NCI-H1105 (cell line): ENCODE measurements at places on chromosomes 5 and 9.

DNA sequence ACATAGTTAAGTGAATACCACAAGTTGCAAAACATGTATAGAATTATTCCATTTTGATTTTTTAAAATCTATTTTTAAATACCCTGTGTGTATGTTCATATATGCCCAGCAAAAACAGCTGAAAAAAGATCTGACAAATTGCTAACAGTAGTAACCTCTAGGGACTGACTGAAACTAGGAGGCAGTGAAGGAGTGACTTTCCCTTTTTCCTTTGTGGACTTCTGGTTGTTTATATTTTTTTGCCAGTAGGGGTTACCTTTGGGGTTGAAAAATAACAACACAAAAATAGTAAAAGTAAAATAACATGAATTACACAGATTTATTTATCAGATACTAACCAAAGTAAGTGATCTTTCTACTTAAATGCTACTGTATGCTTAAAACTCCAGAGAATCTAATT lies 2.9 kb downstream of the MEGF9 start:
- no peak for DNase-seq

DNA sequence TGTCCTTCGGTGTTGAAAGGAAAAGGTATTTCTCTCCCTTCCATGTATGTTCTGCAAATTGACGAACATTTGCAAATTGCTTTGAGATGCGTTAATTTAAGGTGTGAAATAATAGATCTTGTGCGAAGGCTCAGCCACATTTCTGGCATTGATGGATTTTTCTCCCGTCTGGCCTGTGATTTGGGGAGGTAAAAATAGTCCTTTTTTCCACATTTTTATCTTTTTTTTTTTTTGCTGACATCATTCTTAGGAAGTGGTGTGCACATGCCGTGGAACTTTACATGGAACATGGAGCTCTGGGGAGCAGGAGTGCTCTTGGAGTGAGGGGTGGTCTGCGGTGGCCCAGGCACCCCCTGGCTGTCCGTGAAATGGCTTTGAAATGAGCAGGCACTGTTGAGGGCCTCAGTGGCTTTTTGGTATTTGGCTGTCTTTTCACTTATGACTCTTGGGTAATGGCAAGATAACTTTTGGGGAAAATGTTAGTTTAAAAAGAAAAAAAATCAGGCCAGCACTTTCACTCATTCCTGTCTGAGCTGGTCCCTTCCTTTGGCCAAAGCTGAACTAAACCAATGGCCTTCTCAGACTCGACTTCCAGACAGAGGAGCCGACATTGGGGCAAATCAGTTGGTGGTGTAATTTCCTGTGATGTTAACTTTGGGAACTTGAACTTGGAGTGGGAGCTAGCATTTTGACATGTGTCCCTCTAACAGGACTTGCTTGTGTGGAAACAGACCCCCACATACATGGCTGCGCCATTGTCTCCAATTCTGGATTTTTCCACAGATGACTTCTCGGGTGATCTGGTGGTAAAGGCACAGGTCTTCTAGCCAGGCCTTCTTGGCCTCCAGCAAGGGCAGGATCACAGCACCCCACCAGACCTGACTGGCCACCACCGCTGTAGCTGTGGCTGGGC lies 4.2 kb downstream of the NEK6 start:
- no peak for DNase-seq

- no peak for DNase-seq
Measured at GRCh38 chr9:36319806-36320205, 61.6 kb upstream of the GNE start.

DNA sequence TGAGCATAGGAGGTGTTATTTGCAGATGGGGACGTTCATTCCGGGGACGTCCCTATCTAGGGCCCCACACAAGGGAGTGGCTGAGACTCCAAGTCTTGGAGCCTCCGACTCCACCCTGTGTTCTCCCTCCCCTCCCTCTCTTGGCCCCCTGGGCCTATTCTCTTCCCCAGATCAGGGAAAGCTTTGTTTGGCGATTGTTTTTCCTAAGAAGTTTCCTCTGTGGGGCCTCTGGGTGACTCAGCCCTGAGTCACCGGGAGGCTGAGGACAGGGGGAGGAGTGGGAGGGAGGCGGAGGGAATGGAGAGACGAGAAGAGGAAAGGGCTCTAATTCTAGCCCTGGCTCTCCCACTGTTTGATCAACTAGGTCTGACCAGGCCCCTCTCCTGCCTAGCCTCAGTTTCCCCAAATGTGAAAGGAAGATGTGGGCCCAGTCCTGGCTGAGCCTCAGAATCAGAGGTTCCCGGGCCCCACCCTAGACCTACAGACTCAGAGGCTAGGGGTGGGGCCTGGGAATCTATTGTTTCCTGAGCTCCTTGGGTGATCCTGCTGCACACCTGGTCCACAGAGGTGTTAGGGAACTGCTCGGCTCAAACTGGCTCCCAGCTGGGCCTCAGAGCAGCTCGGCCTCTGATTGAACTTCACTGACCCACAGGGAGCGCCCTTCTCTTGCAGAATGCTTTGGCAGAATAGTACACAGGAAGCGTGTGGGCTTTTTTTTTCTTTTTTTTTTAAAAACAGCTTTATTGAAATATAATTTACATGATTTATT lies 19.2 kb downstream of the GSN start:
- DNase-seq, result no peak

DNA sequence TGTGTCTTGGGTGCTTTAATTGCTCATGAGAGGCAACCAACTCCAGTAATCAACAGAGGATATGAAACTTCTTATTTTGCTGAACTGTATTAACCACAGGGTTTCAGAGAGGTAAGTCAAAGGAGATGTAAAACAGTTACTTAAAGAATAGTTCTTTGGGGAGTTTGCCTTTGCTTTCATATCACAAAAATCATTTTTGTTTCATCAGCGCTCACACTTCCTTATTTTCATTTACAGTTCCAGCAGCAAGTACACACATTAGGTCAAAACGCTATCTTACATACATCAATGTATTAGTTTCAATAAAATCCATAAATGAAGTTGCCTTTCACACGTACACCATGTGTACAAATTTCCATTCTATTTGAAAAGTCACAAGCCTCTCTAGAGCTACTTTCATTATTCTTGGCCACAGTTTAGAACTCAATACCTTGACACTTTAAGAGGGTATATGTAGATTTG lies 50.1 kb downstream of the ST8SIA4 start:
- no peak for DNase-seq

- no peak for DNase-seq
Measured at GRCh38 chr5:219991-220390, 1.9 kb downstream of the SDHA start.

DNA sequence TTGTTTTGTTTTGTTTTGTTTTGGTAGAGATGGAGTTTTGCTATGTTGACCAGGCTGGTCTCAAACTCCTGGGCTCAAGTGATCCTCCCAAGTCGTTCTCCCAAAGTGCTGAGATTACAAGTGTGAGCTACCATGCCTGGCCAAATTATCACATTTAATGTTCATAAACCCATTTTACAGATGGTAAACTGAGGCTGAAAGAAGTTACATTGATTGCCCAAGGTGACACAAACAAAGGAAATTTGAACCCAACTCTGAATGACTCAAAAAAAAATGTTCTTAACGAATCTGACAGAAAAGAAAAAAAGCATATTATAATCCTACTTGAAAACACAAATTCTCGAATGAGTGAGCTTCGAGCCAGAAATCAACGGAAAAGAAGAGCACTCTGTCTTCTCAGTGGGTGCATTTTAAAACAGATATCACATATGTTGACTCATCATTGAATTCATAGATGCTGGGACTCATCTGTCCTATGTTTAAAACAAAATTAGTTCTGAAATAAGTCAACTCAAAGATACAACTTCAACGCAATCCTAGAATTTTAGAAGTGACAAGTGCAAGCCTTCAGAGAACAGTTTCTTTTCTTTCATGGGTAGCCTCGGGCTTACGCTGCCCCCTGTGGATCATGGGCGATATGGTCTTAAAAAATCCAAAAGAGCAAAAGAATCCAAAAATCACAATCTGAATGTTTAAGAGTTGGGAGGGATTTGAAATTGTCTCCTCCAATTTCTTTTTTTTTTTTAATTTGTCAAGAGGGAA lies 28.4 kb downstream of the TIMD4 start:
- DNase-seq, result no peak

DNA sequence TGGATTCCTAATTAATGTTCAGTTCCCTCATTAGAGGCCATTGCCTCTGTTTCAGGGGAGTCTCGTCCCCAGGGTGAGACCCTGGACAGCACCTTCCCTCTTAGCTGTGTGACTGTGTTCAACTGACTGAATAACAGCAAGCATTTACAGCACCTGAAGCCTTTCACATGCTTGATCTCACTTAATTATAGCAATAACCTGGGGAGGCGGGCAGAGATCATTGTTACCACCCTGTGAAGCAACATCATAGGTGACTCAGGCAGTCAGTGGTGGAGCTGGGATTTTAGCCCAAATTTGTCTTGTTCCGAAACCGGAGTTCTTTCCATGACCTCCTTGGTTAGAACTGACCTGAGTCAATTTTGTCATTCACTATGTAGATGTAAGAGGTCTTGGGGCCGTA lies 105.2 kb upstream of the RAD23B start:
- no peak for DNase-seq

GRCh38 chr5:149680810-149681221 lies 49.3 kb upstream of the PPARGC1B start:
- DNase-seq, result no peak

- DNase-seq, result no peak
Measured at GRCh38 chr9:318646-319045, 104.0 kb downstream of the DOCK8 start.

- DNase-seq, result no peak
Measured at GRCh38 chr5:93247105-93247504, 333.9 kb downstream of the NR2F1-AS1 start.

DNA sequence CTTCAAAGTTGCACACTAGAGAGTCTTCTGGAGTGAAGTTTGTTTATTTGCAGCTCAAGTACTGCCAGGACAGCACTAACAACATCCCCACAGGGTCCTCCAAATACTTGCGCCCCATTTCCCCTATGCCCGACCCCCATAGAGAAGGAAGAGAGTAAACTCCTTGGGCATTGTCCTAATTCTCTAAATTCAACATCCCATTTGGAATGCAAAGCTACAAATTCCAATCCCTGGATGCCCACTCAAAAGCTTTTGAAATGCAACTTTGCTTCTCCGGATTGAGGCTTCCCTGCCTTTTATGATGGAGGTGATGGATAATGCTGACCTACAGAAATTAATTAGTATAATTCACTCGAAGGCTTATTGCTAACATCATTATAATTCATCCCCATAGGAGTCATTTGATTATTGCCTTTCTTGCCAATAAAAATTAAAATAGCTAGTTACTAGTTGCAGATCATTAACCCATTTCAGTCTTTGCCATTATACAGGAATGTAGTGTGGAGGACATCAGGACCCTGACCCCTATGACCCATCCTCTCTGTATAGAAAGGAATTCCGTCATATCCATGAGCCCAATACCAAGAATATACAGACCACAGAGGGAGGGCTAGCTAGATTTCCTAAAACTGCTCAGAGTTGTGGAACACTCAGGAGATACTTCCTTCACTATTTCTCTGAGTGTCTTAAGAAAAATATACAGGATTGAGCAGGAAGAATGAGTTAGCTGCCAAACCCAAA lies 277.6 kb downstream of the ZNF608 start:
- DNase-seq, result no peak

DNA sequence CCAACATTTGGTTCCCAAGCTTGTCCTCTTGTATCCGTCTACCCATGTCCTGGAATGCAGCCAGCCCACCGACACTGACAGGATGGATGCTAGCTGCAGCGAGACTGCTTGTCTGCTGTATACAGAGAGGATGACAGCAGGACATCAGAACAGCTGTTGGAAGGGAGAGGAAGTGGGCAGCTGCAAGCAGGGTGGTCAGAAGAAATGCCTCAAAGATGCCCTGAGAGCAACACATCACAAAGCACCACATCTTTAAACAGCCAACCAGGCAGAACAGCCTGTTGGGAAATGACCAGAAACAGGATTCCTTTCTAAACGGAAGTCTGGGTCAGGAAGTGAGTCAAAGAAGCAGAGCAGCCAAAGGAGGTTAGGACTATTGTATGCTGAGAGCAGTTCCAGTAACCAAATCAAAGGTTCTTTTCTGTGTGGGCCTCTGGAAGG lies 219.1 kb downstream of the NDUFS4 start:
- DNase-seq, result no peak

DNA sequence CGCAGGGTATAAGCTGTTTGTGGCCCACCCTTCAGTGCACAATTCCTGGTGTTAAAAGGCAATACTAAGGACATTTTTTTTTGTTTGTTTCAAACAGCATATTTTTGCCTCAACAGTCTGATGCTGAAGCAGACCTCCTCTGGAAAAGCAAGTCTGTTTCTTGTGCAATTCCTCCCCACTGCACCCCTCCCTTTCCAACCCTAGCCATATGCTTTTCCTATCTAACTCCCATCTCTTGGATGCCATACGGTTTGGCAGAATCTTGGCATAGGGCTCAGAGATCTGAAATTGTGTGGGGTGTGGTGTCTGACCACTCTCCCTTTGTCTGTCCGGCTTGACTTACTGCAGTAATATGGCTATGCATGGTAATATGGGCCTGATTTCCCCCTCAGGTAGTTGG lies 161.6 kb downstream of the TMEM38B start:
- DNase-seq, result no peak

DNA sequence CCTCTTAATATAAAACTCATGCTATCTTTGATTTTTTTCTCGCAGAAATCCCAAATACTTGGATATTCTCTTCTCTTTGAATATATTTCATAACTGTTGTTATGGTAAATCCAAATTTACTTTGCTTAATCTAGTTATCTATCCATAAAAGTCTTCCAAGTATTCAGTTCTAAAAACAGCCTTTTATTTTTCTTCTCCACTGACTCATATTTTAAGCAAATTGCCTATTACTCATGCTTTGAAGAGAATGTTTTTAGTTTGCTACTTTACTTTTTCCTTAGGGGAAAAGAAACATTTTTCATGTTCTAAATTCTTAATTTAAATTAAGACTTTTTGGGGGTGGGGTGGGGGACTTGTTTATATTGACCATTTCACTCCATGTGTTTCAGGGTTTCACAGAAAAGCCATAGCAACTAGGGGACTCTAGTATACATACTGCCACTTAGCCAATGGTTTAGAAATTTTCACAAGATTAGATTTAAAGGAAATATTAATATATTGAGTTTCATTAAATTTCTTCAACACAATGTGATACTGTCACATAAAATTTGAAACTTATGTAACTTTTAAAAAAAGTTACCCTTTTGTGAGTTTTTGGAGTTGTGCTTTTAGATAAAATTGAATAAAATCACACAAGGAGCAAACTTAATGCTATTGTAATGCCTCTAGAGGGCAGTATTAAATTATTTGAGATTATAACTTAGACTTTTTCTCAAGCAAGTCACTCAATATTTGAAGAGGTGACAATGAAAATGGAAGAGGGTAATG lies 545.8 kb upstream of the ARRDC3 start:
- DNase-seq, result peak; percentile 10

GRCh38 chr9:34070606-34071324 lies 22.1 kb upstream of the UBAP2 start:
- no peak for DNase-seq

GRCh38 chr5:135423146-135423845 lies 23.9 kb downstream of the DCANP1 start:
- DNase-seq, result no peak

GRCh38 chr5:59813761-59814536 lies 79.6 kb downstream of the PDE4D start:
- peak; percentile 4 for DNase-seq

- peak; percentile 28 for DNase-seq
Measured at GRCh38 chr5:149990518-149991376, 9.7 kb downstream of the TIGD6 start.
